ENCODE measurements at places on chromosomes 16 and 17.

- DNase-seq: no peak
These were observed 44.0 kb downstream of the GPRC5B start for GRCh38 chr16:19840524-19841110.

DNA sequence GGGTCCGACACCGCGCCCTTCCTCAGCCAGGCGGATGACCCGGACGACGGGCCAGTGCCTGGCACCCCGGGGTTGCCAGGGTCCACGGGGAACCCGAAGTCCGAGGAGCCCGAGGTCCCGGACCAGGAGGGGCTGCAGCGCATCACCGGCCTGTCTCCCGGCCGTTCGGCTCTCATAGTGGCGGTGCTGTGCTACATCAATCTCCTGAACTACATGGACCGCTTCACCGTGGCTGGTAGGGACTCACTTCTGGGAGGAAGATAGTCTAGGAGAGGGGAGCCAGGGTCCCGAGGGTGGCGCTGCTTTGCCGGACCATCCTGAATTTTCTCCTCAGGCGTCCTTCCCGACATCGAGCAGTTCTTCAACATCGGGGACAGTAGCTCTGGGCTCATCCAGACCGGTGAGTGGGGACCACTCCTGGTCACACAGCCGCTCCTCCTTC lies 601 bp downstream of the SPNS1 start:
- DNase-seq: no peak

DNA sequence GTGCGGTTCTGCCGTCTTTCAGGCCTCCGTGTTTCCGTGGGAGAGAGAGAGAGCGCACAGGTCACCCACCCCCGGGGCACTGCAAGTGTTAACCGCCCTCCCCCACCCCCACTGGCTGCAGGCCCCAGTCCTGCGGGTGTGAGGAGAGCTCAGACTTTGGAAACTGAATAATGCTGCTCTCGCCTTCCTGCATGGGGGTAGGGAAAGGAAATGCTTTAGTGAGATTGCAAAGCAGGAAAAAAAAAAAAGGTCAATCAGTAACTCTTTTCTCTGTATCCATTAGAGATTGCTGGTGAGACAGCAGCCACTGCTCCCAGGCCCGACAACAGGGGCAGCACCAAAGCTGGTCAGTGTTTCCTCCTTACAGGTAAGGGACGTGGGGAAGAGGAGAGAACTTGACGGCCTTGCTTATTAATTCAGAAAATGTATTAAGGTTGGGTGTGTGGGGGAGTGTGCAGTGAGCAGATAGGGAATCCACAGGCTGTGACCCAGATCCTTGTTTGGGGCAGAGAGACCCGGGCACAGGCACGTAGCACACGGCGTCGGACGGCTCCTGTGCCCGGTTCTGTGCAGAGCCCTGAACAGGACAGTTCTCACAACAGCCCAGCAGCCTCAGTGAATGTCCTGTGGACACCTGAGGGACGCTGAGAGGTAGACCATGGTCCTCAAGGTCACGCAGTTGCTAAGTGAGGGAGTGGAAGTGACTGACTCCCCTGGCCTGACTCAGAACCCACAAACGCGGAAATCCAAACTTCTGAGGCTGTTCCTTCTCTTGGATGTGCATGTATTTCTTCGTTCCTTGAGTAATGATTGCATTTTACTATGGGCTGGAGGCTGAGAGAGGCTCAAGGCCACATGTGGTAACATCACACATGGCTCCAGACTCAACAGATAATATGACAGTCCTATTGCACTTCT lies 156.5 kb downstream of the FOXL1 start:
- DNase-seq: no peak

DNA sequence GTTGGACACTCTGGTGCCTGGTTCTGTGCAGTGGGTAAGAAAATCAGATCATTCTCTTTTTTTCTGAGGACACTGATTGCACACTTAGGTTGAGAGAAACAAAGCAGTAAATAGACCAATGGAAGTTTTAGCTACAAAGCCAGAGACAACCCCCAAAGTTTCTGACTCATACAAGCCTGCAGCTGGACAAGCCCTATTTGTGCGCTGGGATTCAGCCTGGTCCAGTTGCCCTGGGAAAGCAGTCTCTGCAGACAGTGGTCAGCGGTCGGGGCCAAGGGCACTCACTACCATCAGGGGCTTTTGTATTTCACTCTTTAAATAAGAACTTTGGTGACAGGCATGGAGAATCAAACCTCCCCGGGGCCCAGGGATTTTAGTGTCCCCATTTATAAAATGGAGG lies 6.0 kb upstream of the RHBDL3 start:
- no peak for DNase-seq

GRCh38 chr17:13671341-13671740 lies 69.6 kb upstream of the HS3ST3A1 start:
- no peak for DNase-seq

DNA sequence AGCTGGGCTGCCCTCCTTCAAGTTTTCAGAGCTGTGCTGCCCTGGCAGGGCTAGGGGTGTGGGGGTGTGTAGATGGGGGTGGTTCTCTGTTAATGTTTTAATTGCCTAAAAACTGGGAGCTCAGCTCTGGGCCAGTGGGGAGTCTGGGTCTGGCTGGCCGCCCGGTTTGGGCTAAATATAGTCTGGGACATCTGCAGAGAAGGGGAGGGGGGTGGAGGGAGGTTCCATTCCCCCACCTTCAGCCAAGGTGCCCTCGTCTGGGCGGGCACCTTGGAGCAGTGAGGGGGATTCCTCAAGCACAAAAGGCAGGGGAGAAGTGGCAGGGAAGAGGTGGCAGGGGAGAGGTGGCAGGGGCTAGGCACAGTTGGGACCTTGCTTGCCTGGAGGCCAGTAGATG lies 13.0 kb downstream of the RARA start:
- DNase-seq: no peak

DNA sequence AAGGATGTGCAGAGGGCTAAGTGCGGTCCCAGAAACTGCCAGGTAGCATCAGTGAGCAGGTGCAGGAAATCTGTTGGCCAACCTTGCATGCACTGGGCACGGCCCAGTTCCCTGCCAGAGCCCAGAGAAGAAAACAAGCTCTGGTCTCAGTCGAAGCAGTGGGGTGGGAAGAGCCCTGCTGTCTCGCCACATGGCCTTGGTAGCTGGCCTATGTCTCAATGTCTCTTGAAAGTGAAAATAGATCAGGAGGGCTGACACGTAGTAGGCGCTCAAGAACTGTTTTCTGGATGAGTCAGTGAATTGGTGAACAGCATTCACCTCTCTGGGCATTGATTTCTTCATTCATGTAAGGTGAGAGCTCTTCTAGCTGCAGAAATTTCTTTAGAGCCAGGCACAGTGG lies 90.4 kb downstream of the MARF1 start:
- DNase-seq: no peak

GRCh38 chr16:57169327-57169726 lies 16.5 kb downstream of the PSME3IP1 start:
- no peak for DNase-seq

DNA sequence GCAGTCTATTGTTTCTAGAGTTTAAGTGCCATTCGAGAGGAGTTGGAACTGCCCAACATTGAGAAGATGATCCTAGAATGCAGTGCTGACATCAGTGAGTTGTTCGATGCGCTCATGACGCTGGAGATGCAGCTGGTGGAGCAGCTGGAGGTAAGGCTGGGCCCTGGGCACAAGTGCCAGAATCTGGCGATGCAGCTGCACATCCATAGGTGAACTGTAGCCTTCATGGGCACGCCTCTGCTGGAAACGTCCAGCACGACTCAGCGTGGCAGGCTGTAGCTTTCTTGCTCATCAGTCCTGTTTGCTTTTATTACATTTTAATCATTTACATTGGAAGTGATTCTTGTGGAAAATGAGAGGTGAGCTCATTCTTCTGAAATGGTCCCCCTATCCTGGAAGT lies 31.7 kb downstream of the DRC3 start:
- no peak for DNase-seq

- DNase-seq: no peak
These were observed 817.9 kb upstream of the SOX9 start for GRCh38 chr17:71302721-71303549.

- DNase-seq: no peak
These were observed 574.4 kb downstream of the MAF start for GRCh38 chr16:79026117-79026516.

GRCh38 chr16:27333104-27333503 lies 19.3 kb downstream of the IL4R start:
- DNase-seq: no peak

GRCh38 chr16:85029408-85029784 lies 1.8 kb downstream of the KIAA0513 start:
- peak; percentile 42 for DNase-seq

- no peak for DNase-seq
These were observed 808.1 kb upstream of the RBFOX1 start for GRCh38 chr16:6524501-6524900.

- no peak for DNase-seq
These were observed 4.1 kb downstream of the CALCOCO2 start for GRCh38 chr17:48834973-48835372.

DNA sequence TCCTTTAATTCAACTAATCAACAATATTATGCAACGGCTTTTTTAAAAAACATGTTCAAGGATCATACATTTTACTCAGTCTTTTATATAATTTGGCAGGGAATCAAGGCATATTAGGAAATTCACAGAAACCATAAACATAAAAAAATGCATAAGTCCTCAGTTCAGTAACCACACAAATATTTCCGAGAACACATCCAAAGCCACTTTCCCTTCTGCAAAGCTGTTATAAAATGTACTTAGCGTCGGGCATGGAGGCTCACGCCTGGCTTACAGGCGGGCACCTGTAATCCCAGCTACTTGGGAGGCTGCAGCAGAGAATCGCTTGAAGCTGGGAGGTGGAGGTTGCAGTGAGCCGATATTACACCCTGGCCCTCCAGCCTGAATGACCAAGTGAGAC lies 9.7 kb upstream of the ZC3H7A start:
- no peak for DNase-seq

DNA sequence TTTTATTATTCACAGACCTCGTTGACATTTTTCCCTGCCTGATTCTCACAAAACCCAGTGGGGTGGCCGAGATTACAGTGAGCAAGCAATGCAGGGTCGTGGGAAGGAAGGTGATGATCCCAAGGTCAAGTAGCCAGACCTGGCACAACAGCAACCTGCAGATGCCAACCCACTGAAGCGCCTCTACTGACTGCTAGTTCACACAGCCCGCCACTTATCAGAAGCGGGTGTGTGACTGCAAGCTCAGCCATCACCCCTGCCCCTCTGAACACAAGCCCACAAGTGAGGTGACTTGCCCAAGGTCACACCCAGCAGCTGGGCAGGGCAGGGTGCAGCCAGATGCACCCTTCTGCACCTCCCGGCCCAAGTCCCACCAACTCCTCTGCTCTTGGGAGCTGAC lies 7.1 kb downstream of the TFAP4 start:
- no peak for DNase-seq

- no peak for DNase-seq
These were observed 21.9 kb downstream of the DNAI2 start for GRCh38 chr17:74295625-74296547.

DNA sequence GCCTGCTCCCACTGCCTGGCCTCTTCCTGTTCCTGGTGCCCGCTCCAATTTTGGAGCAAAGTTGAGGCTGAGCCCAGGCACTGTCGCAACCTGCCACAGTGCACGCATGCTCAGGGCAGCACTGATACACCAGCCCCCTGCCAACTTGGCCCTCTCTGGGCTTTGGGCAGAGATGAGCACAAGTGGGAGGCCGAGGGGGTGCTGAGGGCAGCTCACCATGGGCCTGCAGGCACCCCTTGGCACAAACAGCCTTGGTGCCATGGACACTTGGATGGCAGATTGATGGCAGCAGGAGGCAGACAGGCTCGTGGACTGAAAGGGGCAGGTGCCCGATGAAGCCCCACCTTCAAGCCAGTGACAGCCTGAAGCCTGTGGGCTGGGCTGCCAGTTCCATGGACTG lies 42.9 kb downstream of the PIGL start:
- DNase-seq: no peak

DNA sequence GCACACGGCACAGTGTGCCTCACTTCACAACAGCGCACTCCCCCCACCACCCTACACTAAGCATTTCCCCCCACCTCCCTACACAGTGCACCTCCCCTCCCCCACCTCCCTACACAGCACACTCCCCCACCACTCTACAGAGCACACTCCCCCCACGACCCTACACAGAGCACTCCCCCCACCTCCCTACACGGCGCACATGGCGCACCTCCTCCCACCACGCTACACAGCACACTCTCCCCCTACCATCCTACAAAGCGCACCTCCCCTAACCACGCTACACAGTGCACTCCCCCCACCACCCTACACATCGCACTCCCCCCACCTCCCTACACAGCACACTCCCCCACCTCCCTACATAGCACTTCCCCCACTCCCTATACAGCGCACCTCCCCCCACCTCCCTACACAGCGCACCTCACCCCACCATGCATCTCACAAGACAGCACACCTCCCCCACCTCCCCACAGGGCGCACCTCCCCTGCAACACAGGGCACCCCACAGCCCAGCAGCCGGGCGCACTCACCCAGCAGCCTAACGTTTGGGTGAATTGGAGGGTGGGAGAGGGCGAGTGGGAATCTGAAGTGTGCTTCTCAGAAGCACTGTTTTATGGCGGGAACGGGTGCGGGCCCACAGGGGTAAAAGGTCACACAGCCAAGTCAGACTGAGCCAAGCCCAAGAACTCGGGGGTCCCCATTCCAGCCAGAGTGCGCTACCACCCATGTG lies 10.3 kb downstream of the KNOP1 start:
- no peak for DNase-seq

DNA sequence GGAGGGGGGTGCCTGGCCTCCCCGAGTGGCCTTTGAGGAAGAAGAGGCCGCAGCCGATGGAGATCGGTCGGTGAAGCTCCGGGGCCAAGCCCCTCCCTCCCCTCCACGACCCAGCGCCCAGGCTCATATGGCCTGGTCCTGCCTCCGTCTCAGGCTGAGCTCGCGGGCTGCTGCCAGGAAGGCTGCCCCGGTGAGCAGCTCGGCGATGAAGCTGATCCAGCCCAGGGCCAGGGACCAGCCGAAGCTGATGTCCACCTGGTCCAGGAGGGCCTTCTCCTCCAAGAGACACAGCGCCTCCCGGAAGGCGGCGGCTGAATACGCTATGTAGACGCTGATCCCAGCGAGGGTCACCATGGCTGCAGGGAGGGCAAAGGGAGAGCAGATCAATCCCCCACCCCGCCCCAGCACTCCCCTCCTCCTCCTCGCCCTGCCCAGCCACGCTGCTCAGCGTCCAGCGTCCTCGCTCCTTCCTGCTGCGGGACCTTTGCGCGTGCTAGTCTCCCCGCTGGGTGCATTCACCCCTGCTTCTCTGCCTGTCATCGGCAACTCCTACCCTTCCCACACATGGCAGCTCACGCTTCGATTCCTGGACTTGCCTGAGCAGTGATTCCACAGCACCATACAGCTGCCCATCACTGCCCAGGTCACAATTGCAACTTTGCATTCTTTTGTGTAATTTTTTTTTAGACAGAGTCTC lies 20.5 kb downstream of the TMEM114 start:
- no peak for DNase-seq

DNA sequence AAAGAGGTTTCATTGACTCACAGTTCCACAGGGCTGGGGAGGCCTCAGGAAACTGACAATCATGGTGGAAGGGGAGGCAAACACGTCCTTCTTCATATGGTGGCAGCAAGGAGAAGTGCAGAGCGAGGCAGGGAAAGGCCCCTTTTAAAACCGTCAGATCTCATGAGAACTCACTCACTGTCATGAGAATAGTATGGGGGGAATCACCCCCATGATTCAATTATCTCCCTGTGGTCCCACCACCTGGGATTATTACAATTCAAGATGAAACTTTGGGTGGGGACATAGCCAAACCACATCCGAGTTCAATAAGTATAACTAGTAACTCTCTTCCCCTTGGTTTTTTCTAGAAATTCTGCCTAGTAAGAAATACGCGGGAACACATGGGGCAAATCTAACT lies 94.9 kb downstream of the AXIN2 start:
- no peak for DNase-seq

- peak; percentile 58 for DNase-seq
These were observed 24.6 kb downstream of the GPT2 start for GRCh38 chr16:46908540-46909372.
